ENCODE measurements at places on chromosomes 1 and 21.
A peak's percentile ranks its signal among the peaks of the same experiment; 100 is the strongest.

- no peak for DNase-seq
Observed at GRCh38 chr1:53957194-53957818, 11.2 kb downstream of the LRRC42 start.

- DNase-seq: no peak
Observed at GRCh38 chr1:162080472-162081015, 11.1 kb downstream of the NOS1AP start.

GRCh38 chr1:201053155-201053860, 29.8 kb upstream of the KIF21B start:
- DNase-seq: no peak

DNA sequence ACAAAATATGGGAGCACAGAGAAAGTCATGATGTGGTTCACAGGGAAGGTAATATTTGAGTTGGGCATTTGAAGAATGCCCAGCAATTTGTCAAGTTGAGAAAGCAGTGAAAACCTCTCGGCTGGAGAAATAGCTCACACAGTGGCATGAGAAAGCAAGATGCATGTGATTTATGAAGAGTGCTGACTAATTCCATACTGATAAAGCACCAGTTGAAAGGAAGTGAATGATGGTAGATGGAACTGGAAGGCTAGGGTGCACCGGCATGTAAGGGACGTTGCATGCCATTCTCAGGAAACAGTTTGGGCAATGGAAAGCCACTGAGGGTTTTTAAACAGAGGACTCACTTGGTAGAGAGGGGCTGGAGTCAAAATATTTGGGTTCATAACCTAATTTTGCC, 53.5 kb upstream of the MTF2 start:
- no peak for DNase-seq

DNA sequence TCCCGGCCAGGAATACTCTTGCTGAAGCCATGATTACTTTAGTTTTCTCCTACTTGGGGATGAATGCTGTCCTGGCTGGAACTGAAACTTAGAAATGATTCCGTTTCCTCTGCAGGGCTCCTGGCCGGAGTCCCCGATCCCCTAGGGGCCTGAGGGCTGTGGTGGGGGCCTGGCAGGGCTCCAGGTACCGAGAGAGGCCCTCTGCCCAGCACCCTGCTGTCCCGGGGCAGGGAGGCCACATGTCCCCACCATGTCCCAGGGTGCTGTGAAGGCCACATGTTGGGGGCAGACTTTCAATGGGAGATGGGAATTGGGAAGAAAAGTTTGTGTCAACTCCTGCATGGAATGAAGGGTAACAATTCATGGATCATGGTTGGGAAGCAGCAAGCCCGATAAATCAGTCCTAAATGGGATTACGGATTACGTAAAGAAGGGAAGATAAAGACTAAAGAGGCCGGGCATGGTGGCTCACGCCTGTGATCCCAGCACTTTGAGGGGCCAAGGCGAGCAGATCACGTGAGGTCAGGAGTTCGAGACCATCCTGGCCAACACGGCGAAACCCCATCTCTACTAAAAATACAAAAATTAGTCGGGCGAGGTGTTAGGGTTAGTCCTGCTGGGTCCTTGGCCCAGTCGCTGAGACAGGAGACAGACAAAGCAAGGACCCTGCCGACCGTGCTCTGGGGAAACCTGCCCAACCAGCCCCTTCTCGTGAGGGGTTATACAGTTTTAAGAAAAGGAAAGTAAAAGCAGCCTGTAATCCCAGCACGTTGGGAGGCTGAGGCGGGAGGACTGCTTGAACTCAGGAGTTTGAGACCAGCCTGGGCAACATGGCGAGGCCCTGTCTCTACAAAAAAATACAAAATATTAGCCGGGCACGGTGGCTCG, 37.6 kb downstream of the MORN1 start:
- DNase-seq: no peak

DNA sequence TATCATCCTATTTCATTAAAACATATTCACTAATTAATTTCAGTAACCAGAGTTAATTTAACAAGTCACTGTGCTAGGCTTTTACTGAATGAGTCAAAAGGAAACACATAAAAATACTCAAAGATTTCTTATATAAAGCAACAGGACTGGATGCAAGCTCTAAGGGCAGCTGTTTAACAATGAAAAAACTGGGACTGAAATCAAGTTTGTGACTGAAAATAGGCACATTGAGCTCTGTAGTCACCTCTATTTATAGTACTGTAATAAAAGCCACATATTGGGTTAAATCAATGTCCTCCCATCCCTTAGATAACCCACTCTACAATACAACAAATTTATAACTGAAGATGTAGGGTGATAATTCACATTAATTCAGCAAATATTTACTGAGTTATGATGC, 52.4 kb downstream of the SMYD3 start:
- no peak for DNase-seq

DNA sequence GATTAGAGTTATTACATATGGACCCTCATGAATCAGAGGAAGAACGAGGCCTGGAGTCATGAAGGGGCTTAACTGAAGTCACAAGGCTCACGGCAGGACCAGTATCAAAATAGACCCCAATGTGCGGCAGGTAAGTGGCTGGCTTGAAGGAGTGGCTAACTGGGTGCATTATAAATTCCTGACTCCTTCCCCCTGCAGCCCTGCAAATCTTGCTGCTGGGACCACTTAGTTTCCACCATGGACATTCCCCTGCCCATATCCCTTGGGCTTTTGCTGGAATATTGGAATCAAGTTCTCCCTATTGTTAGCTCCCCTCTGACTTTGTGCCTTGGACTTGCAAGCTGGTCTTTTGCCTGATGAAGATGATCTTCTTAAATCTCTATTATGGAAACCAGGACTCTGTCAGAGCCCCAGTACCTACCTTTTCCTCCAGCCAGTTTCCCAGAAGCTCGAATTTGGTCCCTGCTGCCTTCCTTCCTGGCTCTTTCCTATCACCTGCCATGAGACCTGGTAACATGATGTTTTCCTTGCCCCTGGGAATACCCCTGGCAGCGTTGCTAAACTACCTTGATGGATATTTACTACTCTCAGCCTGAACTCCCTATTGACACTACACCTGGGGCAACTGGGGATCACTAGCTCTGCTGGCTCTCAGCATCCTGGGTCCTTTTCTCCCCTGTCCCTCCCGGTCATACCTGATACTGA, 156.0 kb upstream of the JUN start:
- DNase-seq: no peak

DNA sequence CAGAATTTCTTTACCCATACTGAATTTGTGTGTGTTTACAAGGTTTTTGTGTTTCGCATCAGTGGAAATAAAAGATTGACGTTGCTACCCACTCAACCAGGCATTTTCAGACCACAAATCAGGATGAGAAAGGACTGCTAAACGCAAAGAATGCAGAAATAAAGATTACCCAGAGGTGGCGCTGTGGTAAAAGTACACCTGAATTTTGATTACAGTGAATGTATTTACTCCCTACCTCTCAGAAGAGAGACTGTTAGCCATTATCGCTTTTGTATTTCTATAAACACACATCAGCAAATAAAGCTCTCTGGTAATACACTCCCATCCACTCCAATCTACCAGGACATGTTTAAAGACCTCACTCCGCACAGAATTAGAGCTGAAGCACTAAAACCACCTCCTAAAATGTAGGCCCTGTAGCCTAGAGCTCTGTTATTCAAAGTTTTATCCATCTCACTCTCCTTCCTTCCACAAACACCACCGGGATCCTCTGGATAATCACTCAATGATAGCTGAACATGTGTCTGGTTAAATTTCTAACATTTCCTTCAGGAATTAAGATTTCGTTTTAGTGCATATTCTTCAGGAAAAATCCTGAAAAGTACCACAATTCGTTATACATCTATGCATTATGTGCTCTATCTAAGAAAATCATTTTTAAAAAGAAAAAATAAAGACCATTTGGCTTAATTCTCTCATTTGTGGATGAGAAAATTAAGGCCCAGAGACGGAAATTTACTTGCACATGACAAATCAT, 2.5 kb upstream of the LMO4 start:
- DNase-seq: no peak

DNA sequence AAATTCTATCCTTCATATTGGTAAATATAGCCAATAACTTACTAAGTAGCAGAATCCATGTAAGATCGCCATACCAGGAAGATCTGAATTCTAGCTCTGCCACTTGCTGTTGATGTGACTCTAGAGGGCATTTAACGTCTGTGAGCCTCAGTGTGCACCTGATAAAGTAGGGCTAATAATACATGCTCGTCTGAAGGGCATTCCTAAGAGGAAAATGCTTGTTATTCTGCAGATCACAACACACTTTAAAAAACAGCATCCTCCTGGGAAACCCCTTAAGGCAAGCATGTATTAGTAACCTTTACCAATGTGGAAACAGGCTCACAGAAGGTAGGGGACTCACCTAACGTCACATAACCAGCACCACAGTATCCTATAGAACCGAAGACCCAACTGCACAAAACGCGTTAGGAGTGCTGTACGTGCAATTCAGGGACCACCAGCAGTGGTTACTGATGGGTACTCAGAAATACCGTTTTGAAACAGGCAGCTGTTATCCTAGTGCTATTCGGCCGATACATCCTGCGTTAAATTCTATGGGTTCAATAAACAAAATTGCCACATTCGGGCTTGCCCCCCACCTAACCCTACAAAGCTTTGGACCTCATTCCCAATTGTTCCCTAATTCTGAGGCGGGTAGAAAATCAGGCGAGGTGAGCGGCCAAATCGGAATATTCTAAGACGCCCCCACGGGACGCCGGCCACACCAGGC, 758 bp downstream of the DEPDC1 start:
- DNase-seq: peak; percentile 32

GRCh38 chr1:175354080-175354479, 161.5 kb upstream of the KIAA0040 start:
- no peak for DNase-seq

DNA sequence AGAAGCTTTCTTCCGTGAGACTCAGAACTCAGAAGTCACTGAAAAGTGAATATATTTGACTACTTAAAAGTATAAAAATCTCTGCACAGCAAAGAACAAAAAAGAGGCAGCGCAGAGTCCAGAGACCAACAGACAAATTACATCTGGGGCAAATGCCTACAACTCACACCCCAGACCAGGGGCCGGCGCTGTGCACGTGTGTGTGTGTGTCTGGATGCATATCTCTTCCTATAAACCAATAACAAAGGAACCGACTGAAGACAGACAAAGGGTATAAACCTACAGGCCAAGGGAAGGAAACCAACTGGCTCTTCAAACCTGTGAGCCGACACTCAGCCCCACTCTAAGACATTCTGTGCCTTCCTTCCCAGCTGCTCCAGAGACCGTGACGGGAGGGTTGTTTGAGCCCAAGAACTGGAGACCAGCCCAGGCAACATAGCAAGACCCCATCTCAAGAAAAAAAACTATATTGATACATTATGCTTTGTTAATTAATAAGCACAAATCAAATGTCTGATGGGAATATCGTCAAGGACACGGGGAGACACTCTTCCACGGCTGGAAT, 18.8 kb downstream of the WNT9A start:
- DNase-seq: no peak

DNA sequence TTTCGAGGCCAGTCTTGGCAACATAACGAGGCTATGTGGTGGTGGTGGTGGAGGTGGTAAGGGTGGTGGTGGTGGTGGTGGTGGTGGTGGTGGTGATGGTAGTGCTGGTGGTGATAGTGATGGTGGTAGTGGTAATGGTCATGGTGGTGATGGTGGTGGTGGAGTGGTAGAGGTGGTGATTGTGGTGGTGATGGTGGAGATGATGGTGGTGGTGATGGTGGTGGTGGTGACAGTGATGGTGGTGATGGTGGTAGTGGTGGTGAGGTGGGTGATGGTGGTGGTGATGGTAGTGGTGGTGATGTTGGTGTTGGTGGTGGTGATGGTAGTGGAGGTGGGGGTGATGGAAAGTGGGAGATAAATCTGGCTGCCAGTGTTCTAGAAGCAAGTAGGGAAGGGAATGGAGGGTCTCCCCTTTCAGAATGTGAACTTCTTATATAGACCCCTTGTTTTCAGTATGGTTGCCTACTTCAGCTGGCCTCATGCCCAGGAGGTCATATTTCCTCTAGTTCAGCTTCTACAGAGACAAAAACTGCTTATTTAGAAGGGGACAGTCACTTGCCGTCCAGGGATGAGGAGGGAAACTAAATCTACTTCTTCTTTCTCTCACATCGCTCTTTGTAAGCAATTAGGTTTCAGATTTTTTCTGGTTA, 27.5 kb downstream of the SH3BGR start:
- no peak for DNase-seq

DNA sequence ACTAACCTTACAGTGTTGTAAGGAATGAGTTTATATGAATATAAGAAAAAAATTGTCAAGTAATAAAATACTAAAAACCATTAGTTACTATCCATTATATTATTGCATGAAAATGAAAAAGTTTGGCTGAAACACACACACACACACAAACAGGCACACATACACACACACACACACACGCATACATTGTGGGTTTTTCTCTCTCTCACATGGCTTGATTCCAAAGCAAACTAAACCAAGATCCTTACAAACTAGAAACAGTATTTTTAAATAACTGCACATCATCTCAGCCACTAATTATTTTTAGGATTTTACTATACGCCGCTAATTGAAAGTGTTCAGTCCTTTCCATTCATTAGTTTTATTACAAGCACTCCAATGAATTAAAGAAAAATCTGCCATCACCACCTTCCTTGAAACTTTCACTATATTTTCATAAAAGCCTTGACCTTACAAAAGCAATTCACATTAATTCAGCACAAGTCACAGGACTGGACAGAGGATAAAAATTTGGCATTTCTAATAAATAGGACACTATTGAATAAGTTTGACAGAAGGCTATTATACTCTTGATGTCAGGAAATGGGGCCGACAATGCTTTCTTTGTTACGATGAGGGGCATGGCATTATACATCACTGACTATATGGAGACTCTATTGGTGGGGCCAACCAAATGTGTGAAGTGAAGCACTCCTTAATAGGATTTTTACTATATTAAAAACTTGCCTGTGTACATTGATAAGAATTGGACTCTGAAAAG, 187.0 kb upstream of the ESRRG start:
- no peak for DNase-seq

DNA sequence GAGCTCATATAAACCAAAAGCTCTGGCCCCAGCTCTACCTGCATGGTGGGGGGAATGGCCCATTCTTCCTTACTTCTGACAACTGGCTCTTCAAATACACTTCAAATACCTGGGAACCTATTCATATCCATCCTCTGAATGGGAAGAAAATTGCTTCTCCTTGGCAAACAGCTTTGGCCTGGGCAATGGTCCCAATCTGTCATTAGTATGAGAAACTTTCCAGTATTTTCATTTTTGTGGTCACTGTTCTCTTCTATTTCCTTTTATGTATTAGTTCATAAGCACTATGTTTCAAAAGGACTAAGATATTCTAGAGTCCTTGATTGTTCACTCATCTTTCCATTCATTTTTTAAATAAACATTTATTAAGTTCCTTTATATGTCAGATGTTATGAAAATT, 5.2 kb upstream of the HSD3B2 start:
- no peak for DNase-seq

- no peak for DNase-seq
Observed at GRCh38 chr1:72634946-72635345, 352.6 kb upstream of the NEGR1 start.
